ENCODE measurements at places on chromosomes 5 and 9.

DNA sequence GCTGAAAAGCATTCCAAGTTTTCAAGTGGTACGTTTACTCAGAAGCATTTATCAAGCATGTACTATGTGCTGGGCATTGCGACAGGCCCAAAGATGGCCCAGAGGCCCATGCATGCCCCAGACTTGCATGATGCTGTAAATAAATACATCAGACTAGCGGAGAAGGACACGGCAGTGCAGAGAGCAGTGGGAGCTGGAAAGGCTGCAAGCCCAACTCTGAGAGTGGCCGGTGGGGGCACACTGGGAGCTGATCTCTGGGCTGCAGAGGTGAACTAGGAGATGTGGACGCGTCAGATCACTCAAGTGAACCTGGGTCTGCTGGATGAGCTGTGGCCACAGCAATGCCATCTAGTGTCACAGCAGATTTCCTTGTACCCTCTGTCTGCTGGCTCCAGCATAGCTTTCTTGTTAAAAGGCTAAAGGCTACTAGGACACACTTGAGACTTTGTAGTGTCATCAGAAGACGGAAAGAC, 246.9 kb downstream of the FANCC start:
- no peak for DNase-seq

DNA sequence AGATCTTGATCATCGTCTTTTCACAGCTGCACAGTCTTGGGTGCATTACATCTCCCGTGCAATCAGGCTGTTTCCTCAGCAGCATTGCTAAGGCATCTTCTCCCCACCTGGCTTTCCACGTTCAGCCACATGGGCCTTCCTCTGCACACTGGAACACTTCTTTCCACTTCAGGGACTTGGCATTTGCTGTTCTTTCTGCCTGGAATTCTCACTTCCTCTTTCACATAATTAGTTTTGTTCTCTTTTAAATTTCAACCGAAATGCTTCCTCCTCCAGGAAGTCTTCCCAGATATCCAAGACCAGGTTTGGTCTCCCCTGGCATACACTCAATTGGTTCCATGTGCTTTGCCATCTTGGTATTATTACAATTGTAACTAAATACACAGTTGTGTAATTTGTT, 43.8 kb downstream of the WHRN start:
- DNase-seq, result no peak

GRCh38 chr5:37831821-37832534, 7.9 kb downstream of the GDNF start:
- no peak for DNase-seq

DNA sequence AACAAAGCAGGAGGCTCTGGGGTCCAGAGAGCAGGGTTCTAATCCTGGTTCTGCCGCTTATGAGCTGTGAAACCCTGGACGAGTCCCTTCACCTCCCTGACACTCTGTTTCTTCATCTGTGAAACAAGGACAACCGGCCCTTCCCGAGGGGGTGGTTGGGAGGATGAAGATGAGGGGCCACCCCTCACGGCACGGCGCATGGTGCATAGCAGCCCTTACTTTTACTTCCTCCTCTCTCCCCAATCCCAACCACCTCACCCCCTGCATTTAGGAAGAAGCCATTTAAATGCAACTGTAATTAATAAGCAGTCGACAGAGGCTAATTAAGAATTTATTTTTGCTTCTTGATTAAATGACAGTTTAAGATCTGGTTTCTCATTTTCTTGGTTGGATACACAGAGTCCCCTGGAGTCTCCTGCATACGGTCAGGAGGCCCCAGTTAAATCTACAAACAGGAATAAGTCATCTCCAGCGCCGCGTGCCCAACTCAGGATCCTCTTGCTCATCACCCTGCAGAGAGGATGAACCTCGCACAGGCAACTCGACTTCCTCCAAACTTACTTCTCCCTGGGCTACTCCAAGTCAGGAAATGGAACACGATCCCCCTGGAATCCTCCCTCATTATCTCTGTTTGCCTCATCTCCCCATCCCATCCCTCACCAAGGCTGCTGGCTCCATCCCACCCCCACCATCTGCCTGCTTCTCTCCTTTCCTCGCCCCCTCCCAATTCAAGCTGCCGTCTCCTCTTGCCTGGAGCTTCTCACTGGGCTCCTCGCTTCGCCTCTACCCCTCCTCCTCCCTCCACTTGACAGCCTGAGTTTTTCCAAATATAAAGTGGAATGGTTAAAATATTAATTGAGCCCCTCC, 95.9 kb downstream of the HRH2 start:
- DNase-seq, result no peak

DNA sequence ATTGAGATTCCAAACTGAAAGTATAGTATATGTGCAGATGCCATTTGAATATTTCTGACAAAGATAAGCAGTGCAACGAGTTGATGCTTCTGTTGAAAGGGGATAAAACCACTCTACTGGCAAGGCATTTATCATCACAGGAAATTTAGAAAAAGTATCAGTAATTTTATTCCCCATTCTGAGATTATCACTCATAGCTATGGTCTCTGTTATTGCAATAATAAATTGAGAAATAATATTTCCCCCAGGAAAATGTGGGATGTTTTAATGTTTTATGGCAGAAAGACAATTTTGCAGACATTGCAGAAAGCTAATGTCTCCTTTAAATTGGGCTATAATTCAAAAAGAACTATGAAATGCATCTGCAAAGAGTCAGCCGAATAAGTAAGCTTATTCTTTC, 1612.7 kb upstream of the ACO1 start:
- no peak for DNase-seq

- no peak for DNase-seq
These were observed at the start of gene DMRT2 for GRCh38 chr9:1050125-1050895. TSS of gene DMRT2 (plus strand) at chr9:1050357. CDS start at chr9:1051614, 1,257 bp downstream.

DNA sequence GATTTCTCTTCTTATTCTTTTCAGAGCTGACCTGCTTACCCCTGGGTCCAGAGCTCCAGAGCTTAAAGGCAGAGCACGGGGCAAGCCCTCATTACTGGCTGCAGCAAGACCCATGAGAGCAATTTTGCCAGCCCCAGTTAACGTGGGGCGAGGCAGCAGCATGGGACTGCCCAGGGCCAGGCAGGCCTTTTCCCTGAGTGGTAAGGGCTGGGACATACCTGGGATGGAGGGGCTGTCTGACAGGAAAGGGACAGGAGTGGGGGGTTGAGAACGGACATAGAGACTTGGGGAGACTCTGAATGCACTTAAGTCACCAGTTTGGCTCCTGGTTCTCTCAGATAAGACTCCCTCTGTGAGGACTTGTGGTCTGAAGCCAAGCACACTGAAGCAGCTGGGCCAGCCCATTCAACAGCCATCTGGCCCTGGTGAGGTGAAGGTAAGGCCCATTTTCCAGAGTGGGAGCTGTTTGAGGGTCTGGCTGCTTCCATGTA, 26.2 kb downstream of the HMGXB3 start:
- no peak for DNase-seq

DNA sequence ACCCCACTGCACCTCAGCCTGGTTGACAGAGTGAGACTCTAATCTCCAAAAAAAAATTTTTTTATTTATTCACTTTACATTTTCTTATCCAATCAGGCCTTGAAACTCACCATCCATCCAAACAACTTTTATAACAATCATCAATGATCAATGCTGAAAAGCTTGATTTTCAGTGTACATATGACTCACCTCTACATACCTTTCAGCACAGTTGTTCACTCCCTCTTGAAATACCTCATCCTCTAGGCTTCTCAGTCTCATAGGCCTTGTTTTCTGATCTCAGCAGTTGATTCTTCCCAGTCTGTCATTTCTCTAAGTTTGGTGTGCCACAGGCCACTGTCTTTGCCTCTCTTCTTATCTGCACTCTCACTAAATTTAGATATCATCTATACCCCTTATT, 36.2 kb downstream of the GRIN3A start:
- DNase-seq, result no peak

GRCh38 chr5:151215546-151215880, 8.4 kb downstream of the CCDC69 start:
- DNase-seq, result no peak

DNA sequence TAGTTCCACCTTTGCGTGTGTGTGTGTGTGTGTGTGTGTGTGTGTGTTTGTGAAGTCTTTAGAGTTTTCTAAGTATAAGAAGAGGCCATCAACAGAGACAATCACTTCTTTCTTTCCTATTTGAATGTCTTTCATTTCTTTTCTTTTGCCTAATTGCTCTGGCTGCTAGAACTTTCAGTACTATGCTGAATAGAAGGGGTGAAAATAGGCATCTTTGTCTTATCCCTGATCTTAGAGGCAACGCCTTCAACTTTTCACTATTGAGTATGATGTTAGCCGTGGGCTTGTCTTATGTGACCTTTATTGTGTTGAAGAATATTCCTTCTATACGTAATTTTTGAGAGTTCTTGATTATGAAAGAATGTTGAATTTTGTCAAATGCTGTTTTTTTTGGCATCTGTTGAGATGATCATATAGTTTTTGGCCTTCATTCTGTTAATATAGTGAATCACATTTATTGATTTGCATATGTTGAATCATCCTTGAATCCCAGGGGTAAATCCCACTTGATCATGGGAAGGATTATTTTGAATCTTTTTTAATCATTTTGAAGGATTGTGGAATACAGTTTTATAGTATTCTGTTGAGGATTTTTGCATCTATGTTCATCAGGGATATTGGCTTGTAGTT, 134.8 kb upstream of the CD180 start:
- no peak for DNase-seq

GRCh38 chr9:11349187-11349586, 736.4 kb upstream of the PTPRD start:
- no peak for DNase-seq

DNA sequence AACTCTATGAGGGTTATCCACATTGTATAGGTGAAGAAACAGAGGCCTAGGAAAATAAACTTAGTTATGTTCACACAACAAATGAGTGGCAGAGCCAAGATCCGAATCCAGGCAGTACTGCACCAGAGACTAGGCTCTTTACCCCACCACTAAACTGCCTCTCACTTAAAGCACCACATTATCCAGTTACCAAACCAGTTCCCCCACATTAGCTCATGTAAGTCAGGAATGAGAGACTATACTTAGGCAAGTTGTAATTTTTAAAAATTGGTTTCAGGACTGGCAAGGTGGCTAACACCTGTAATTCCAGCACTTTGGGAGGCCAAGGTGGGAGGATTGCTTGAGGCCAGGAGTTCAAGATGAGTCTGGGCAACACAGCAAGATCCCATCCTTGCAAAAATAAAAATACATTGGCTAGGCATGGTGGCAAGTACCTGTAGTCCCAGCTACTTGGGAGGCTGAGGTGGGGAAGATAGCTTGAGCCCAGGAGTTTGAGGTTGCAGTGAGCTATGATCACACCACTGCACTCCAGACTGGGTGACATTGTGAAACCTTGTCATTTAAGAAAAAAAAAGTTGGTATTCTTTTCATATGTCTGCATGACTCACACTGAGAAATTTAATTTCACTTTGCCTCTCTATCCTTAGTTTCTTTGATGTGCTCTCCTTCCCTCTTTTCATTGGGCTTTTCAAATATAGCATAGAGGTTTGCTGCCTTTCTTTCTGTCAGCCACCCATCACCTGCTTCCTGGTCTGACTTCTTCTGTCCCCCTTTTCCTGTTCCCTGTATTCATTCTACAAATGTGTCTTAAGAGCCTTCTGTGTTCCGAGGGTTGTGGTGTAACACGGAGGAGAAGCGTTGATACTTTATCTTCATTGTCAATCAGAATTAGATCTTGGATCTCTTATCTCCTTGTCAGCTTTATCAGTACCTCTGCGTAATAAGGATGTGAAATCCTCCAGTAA, 64.7 kb downstream of the ERMP1 start:
- no peak for DNase-seq
